ENCODE measurements at places on chromosomes 16 and 17. TPM values are rescaled to one million over a fixed set of nuclear protein-coding genes. Genes with fewer than 3 reads are reported as not detected.

The PHF12 gene
- 60.3 TPM for total RNA-seq

The KRTAP1-1 gene
- not detected for total RNA-seq

The OTOP3 gene
- not detected for total RNA-seq

The ACSM2A gene
- not detected for total RNA-seq

The PKD1 gene
- 183 TPM for total RNA-seq

The COPZ2 gene
- 30.7 TPM for total RNA-seq

The MT1F gene
- total RNA-seq = 0.66 TPM

The CDH15 gene
- total RNA-seq = 0.20 TPM

The CDH1 gene
- 214 TPM for total RNA-seq

The ABCA9 gene
- total RNA-seq = 1.5 TPM

The DDX28 gene
- total RNA-seq = 12.5 TPM

The DHRS7C gene
- total RNA-seq = not detected

The ARHGAP23 gene
- total RNA-seq = 87.2 TPM

The CD7 gene
- total RNA-seq = 0.83 TPM

The ABCC6 gene
- 4.2 TPM for total RNA-seq
